HEK293T (cell line): ENCODE measurements at places on chromosomes 5 and 9.

DNA sequence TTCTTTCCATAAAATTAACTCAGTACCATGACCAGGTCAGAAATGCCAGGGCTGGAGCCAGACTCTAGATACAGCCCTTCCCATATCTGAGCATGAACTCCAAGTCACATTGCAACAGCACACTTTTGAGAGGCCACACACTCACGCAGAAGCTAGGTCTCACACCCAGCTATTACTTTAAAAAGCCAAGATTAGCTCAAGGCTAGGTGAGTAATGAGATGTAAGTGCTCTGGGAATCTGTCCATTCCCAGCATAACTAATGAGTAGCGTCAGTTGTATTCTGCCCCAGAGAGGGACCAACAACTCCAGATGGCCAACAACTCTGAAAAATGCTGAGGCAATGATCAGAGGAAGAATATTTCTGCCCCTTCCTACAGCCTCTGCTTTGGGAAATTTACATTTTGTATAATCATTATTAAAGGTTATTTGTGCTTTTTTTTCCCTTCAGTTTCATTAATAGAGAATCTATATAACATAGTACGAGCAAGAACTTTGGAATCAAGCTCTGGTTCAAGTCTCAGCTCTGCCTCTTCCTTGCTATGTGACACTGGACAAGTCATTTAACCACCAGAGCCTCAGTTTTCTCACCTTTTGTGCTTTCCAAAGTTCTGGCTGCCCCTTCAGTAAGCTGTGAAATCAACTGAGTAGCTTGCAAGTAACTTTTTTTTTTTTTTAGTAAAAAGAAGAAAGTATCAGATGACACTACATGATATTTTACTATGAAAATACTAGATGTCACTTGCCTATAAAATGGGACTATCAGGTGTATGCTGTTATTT is 118.3 kb downstream of the NR6A1 start:
- peak; percentile 8 for DNase-seq

DNA sequence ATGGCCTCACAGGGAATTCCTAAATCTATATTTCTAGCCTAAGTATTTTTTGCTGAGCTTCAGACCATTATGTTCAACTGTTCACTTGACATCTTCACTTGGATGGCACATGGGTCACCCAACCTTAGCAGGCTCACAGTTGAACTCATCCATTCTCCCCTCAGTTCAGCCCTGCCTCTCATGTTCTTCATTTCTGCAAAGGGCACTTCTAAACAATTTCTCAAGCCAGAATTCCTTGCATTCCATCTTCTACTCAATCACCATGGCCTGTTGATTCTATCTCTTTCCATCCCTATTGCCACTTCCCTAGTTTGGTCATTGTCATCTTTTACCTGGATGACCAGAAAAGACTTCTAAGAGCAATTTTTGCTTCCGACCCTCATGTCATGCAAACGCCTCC is 7.3 kb upstream of the RGS3 start:
- no peak for DNase-seq

- DNase-seq = no peak
Observed at GRCh38 chr9:91155181-91155580, 206.5 kb downstream of the AUH start.

- no peak for DNase-seq
Observed at GRCh38 chr9:16262477-16263261, 607.8 kb downstream of the BNC2 start.

- no peak for DNase-seq
Observed at GRCh38 chr9:93897075-93897970, 57.8 kb downstream of the BARX1 start.

DNA sequence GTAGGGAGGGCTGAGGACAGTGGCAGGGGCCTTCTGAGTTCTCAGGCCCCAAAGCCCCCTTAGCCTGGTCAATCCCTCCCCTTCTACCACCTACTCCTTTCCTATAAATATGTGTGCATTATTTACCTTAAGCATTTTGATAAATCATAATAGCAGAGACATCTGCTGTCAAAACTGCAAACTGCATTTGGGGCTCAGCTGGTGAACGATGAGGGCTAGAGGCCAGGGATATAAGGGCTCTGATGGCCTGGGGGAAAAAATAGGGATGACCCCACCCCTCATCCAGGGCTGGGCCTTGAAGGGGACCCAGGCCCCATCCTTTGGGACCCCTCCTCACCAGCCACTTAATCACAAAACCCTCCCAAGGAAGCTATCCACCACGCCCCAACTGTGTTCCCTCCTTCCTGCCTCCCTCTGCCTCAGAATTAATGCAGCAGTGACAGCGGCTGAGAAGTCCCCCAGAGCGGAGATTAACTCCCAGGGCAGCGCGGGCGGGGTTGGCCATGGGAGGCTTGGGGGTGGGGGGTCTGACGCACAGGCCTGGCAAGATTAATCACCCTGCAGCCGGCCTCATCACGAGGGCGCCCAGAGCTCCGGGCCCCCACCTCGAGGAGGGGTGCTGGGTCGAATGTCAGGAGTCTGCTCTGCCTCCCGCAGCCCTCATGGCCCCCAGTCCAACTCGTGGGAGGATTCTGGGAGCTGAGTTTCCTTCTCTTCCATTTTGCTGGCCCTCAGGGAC is 42.1 kb downstream of the CXXC5 start:
- DNase-seq = no peak

GRCh38 chr9:135530146-135530545 is 8.9 kb downstream of the LCN1 start:
- no peak for DNase-seq

- DNase-seq = no peak
Observed at GRCh38 chr5:34599471-34600117, 56.5 kb upstream of the RAI14 start.

GRCh38 chr5:5767286-5767928 is 344.9 kb downstream of the ICE1 start:
- DNase-seq = no peak

- DNase-seq = no peak
Observed at GRCh38 chr5:34618371-34619065, 37.6 kb upstream of the RAI14 start.

DNA sequence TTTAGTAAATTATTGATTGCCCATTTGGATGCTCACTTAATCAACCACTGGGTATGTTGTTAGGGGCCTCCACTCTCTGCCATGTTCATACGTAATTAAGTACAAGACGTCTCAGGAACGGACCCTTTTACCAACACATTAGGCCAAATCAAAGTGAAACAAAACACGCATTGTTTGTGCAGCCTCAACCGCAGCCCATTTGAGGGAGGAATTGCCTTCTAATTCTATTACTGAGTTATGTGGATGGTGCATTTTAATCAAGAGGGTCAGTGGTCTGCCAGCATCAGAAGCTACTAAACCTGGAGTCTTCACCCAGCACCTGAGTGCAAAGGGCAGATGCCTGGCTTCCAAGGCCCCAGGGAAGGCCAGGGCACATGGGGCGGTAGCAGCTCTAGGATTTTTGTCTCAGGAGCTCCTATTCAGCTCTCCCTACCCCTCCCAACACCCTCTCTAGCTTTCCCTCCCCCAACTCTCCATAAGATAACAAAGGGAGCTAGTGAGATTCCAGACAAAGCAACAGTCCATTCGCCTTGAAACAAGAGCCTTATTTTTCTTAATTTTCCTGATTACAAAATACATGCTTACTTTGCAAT is 7.9 kb upstream of the MED27 start:
- no peak for DNase-seq

DNA sequence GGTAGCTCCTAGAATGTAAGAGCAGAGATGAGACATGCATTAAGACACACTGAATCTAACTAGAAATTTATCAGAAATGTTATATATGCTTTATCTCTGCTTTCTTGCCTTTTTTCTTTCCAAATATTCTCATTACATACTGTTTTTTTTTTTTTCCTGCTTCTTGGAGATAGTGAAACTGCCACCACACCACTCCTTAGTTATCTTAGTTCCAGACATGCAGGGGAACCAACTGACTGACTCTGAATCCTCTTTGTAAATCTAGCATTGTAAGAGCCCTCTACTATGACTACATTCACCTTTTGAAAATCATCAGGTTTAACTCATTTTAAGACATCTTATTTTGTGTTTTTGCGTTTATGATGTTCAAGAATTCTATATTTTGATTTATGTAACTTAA is 181.3 kb upstream of the ST8SIA4 start:
- no peak for DNase-seq

- DNase-seq = no peak
Observed at GRCh38 chr9:81964218-81965171, 21.2 kb downstream of the SPATA31D3 start.

GRCh38 chr9:131584858-131585257 is 39.5 kb downstream of the PRRT1B start:
- no peak for DNase-seq

DNA sequence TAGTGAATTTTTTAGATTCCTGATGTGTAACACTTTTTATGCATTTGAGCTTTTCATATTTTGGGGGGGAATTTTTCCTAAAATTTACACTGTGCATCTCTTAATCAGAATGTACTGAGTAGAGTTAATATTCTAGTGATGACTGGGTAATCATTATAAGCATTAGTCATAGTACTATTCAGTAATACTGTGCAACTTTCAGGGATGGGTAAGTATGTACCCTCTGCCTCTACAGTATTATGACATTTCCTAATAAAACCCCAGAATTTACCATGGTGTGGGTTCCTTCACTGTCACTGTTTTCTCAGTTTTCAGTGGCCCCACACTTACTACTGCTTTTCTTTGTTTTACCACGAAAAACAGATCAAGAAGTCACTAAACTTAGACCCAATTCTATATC is 2.8 kb upstream of the CMYA5 start:
- DNase-seq = no peak

DNA sequence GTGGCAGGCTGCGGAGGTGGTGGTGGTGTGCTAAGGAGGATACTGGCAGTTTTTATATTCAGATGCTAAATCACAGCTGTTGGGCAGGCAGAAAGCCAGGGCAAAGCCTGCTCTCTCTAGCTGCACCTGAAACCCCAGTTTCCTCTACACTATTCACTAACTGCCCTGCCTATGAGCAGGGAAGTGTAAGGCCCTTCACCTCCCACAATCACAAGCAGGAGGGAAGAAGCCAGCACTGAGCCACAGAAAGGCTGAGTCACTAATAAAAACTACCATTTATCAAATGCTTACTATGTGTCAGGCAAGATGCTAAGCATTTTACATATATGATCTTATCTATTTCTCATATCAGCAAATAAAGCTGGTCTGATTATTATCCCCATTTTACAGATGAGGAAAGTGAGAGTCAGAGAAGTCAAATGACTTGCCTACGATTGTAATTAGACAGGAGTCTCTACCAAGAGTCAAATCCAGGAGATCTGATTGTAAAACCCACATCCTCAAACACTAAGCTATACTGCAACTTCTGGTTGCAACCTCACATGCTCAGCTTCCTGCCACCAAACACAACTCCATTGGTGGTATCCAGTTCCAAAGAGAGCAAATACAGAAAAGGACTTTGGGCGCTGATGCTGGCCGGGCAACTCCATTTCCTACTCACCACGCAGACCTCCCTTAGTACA is 17.7 kb upstream of the IL6ST start:
- no peak for DNase-seq

GRCh38 chr5:87113861-87114260 is 153.8 kb upstream of the RASA1 start:
- no peak for DNase-seq
